Stimulated activated CD4-positive, alpha-beta T cell treated with anti-CD3 and anti-CD28 coated beads, Interleukin-1b, Interleukin-23, amount 100 ng/mL, for 1 hour (primary cell): ENCODE measurements at places on chromosomes 5 and 9.

GRCh38 chr5:114411380-114411931, 49.6 kb downstream of the KCNN2 start:
- DNase-seq = no peak

DNA sequence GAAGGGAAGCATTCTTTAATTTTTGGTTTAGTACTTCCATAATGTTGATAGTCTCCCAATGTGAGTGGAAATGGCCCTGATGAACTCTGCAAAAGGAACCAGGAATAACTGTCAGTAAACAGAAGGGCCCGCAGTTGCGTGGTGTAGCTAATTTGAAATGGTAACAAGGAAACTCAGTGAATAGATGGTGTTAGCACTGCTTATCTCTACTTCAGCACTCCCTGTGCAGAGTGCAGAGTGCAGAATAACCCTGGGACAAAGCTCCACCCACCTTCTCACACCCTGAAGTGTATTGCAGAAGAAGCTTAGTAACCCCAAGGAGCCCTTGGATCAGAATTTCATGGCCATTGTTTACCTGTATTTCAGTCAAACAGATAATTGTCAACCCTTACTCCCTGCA, 158.9 kb downstream of the PCSK5 start:
- DNase-seq = no peak

DNA sequence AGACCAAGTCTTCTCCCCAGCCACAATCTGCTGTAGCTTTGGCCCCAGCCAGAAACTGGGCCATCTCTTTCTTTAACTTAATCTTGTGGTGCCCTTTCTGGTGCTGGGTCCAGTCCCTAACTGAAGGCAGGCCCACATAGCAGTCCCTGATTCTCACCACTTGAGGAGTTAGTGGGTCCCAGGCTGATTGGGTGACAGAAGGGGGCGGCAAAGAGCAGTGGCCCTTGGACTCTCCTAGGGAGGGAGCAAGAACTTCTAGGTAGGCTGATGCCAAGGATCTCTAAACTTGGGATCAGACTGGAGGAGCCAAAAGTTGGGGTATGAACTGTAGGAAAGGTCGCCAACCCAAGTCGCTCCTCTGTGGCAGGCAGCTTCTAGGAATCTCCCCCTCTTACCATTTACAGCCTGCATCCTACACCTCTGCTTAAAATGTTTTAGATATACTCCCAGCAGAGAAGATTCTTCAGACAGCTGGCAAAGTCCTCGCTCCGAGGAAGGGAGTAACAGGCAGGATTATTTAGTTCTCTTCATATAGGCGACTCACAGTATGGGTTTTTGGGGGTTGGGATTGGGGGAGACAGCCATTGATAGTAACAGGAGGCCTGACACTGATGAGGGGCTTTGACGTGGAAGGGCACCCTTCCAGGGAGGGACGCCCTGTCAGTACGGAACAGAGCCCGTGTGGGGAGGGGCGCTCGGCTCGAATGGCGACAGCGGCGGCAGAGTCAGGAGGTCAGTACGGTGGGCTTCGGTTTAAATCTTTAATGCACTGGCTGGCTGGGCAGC, 2.0 kb upstream of the CCL27 start:
- no peak for DNase-seq

GRCh38 chr5:133847301-133847700, 121.1 kb downstream of the C5orf15 start:
- DNase-seq = no peak

GRCh38 chr9:99858087-99858486, 36.4 kb downstream of the NR4A3 start:
- DNase-seq = no peak

DNA sequence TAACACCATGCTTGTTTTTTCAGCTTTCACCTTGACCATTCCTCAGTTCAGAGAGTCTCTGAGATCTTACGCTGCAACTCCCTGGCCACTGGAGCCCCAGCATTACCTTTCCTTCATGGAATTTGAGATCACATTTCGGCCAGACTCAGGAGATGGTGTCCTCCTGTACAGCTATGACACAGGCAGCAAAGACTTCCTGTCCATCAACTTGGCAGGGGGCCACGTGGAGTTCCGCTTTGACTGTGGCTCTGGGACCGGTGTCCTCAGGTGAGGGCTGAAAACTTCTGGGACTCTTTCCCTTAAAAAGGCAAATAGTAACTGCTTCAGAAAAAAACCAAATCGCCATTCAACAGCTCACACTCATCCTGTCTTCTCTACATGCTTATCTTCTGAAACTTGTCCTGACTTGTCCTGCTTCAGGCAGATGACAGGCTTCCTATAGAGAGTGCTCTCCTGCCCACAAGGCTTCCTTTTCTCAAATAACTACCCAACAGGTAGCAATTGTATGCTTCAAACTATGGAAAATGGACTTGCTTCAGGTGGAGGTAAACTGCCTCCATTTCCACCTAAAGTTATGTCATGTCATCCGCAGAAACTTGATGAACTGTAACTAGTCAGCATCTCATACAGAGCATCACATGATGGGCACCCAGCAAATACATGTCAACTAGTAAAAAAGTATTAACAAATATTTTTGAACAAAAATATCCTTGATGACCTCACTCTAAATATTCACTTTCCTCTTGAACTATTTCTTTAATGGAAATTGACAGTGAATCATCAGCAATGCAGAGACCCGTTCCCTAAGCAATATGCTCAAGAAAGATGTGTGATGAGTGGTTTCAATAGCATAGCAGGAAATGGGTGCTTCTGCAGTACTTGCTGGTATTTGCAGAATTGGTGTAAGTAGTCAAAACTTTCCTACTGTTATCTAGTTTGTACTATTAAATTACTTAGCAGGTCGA, 129.2 kb downstream of the LIFR start:
- DNase-seq = no peak

- no peak for DNase-seq
Measured at GRCh38 chr9:131491001-131491710, 11.6 kb upstream of the POMT1 start.

GRCh38 chr5:55554585-55555202, 19.9 kb upstream of the PLPP1 start:
- no peak for DNase-seq

- DNase-seq = no peak
Measured at GRCh38 chr5:177310332-177310731, 1.4 kb downstream of the MXD3 start.

DNA sequence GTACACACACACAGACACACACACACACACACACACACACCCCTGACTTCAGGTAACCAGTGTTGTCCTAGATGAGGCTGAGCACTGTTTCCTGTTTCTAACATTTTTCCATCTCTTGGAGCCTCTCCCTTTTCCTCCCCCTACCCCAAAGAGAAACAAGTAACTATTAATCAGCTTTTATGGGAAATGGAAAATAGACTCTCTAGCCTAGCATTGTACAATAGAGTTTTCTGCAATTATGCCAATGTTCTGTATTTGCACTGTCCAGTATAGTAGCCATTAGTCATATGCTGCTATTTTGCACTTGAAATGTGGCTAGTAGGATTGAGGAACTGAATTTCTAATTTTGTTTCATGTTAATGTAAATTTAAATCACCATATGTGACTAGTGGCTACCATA, 33.1 kb downstream of the RAB3C start:
- no peak for DNase-seq

DNA sequence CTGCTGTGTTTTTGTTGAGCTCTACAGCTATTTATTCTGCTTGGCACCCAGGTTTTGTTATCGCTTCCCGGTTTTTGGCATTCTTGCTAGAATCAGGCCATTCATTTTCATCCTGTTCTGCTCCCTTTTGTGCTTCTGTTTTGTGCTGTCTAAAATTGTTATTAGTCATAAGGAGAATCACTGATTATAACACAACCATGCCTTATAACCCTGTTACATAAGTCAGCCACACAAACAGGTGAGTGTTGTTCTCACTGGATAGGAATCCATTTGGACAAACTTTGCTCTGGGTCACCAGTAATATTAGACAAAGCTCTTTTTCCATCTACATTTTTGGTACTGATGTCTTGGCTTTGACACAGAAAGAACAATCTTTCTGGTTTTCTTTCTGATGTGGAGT, 622.8 kb downstream of the PSAT1 start:
- DNase-seq = no peak

DNA sequence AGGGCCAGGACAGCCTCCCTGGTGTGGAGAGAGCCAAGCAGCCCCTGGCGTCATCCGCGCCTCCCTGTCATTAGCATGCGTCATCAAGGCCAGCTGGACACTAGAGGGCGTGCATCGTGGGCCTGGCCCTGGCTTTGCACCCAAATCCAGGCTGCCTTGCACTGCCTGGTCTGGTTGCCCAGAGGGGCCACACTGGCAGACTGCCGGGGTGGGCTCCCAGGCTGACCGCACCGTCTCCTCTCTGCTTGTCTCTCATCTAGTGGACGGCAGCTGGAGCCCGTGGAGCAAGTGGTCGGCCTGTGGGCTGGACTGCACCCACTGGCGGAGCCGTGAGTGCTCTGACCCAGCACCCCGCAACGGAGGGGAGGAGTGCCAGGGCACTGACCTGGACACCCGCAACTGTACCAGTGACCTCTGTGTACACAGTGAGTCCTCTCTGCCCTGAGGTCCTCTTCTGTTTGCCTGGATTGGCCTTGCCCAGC, 29.0 kb downstream of the HK3 start:
- no peak for DNase-seq

- DNase-seq = no peak
Measured at GRCh38 chr5:122170620-122171019, 41.3 kb downstream of the ZNF474 start.

- DNase-seq = no peak
Measured at GRCh38 chr5:177494346-177495195, 2.8 kb downstream of the PDLIM7 start.

DNA sequence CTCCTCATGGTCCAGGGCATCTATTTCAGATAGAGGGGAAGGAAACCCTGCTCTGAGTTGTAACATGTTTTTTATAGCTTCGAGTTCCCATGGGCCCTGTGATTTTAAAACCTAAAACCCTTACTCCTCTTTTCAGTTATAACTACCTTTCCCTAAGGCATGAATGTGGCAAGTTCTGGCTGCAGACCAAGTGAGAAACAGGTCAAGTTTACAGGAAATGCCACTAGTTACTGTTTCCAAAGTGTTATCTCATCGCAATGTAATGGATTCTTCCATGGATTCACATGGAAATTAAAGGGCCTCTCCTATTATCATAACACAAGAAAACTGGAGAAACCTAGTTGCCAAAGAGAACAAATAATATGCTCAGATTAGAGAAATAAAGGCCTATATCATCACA, 574.5 kb upstream of the GRAMD2B start:
- DNase-seq = no peak

DNA sequence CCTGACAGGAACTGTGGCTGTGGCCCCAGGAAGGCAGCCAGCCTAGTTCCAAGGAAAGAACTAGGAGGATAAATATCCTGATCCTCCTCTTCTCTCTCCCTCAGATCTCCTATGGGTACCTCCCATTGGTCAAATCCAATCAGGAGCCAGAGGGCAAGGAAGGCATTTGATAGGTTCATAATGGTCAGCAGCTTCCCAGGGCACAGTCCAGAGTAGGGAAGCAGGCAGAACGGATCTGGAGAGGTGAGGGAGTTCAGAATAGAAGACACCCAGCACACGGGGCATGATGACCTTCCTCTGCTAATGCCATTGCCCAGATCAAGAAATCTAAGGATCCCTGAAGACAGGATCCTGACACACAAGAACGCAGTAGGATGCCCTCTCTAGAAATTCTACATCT, 8.6 kb downstream of the ABLIM3 start:
- DNase-seq = no peak

- no peak for DNase-seq
Measured at GRCh38 chr5:133480366-133480765, 132.0 kb downstream of the FSTL4 start.

DNA sequence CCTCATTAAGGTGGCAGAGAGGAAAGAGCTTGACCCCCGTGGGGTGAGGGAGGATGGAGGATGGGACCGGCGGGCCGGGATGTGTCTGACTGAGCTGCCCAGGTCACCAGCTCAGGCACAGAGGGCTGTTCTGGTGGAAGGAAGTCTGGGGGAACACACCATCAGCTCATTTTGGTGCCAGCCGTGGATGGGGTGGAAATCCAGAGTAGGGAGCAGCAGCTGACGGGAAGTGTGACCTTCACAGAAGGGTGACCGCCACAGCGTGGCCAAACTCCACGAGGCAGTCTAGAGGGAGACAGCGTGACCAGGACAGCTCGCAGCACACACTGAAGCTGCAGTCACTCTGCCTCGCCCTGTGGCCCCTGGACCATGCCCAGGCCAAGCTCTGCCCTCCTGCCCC, 45.3 kb upstream of the PHYKPL start:
- DNase-seq = no peak

- DNase-seq = no peak
Measured at GRCh38 chr9:86918556-86918955, 28.8 kb downstream of the GAS1 start.

GRCh38 chr9:85136507-85136906, 467.0 kb downstream of the NTRK2 start:
- no peak for DNase-seq

DNA sequence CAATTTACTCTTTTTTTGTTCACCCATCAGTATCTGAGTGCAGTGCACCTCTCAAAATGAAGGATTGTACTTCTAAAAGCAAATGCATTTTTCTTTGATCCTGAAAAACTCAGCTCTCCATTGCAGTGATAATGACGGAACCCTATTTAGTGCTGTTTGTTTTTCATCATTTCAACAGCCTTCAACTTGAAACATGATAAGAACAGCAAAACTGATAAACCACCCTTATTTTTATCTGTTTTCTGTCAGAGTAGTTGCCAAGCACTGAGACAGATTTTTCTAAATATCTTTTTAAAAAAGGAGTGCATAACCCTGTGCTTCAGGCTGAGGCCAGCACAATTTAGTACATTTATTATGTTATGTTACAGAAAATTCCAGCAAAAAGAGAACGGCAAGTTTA, 549.8 kb upstream of the DMAC1 start:
- no peak for DNase-seq

GRCh38 chr9:479971-480350, 265.3 kb downstream of the DOCK8 start:
- no peak for DNase-seq

DNA sequence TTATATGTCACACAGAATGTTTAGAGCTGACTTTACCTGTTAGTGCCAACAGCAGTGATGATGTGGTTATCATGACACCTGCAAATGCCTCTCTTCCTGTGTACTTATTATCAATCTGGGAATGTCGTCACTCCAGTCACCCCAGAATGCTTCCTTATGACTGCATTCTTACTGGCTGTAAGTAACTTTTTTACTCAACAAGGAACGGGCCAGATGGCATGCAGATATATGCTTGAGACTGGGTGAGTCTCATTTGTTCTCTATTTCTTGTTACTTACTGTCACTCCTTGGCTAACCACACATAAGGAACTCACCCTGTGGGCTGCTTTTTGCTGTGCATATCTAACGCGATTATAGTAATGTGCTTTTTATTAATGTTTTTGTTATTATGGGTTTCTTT, 385.5 kb upstream of the MEF2C start:
- DNase-seq = no peak

DNA sequence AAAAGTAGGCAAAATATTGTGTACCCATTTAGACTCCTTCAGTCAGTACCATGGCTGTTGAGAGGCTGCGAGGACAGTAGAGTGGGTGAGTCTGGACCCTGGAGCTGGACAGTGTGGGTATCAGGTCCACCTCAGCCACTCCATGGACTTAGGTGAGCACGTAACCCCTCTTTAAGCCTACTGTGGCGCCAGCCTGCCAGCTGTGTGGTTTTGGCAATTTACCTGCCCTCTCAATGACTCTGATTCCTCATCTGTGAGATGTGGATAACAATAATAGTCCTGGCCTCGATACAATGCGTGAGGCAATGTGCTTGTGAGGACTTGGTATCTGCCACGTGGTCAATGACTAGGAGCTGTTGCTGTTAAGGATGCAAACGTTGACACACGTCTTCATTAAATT, 17.9 kb downstream of the SLC1A3 start:
- no peak for DNase-seq
